HCEC 1CT (cell line): ENCODE measurements at places on chromosomes 11 and 22.

GRCh38 chr11:64196626-64197025, 9.9 kb upstream of the FERMT3 start:
- no peak for DNase-seq

DNA sequence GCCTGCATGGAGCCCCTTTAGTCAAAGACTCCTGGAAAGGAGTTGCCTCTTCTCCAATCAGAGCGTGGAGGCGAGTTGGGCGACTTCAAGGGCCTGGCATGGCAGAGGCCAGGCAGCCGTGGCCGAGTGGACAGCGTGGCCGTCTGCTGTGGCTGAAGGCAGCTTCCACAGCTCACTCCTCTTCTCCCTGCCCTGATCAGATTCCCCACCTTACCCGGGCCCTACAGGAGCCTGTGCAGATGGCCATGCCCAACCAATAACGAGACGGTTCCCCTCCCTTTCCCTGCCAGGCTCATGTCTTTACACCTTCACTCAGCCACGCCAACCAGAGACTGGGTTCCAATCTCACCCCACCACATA, 20.0 kb upstream of the SLC22A12 start:
- no peak for DNase-seq

DNA sequence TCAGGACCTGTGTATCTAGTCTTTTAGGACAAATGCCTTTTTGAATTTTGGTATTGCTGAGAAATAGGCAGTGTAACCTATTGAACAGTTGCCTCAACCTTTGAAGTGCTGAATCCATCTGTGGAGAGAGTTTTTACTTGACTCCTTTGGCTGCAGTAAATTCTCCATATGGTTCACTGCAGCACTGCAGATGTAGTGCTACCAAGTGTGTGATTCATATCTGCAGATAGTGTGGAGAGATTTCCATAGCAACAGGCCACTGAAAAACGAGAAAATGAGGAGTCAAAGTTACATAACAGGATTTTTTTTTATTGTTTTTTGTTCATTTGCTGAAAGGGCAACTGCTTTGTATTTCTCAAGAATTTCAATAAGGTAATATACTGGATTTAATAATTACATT, 356.1 kb downstream of the RAB38 start:
- DNase-seq: no peak

- no peak for DNase-seq
Measured at GRCh38 chr11:2265396-2265795, 5.0 kb downstream of the ASCL2 start.

DNA sequence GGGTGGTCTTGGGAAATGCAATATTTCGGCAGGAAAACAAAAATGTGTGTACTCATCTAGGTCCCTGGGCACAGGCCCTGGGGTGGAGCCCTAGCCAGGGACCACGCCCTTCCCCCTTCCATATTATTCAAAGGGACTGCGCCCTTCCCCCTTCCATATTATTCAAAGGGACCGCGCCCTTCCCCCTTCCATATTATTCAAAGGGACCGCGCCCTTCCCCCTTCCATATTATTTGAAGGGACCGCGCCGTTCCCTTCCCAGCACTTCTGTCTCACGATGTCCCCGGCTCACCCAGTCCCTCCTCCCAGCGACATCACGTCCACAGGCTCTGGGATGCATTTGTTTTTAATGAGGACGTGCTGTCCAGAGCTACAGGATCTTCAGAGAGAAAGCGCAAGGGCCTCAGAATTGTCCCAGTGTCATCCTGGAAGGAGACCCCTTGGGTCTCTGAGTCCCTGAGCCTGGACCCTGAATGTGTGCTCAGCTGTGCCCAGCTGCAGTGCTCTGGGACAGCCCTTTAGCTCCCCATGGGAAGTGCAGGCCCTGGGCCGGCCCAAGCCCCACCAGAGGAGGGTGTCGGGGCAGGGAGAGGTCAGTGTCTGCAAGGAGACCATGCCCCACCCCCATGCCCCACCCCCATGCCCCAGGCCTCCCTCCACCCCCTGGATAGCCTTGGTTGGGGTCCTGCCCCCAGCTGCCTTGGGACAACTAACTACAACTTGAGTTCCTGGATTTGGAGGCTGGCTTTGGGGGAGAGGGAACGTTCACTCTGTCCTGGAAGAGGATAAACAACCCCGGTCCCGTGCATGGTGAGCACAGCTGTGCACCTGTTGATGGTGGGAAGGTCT, 810.0 kb downstream of the BRD1 start:
- DNase-seq: no peak

DNA sequence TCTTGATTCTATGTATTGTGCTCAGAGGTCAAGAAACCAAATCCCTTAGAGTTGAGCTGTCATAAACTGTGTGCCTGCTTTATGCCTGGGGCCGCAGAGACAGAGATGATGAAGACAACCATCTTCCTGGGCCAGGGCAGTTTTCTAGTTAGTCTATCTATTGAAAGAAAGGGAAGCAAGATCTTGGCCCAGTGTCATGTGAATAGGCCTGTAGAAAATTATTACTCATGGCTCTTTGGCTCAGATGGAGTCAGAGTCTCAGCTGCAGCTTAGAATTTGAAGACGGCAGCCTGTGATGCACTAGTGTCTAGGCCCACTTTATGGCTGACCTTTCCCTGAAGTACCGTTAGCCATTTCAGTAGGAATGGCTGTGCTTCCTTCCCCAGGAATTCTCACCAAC, 112.0 kb downstream of the DBX1 start:
- DNase-seq: no peak

GRCh38 chr11:78015878-78016277, 7.2 kb downstream of the KCTD14 start:
- DNase-seq: no peak

GRCh38 chr11:16799890-16800289, 61.4 kb downstream of the C11orf58 start:
- DNase-seq: no peak

DNA sequence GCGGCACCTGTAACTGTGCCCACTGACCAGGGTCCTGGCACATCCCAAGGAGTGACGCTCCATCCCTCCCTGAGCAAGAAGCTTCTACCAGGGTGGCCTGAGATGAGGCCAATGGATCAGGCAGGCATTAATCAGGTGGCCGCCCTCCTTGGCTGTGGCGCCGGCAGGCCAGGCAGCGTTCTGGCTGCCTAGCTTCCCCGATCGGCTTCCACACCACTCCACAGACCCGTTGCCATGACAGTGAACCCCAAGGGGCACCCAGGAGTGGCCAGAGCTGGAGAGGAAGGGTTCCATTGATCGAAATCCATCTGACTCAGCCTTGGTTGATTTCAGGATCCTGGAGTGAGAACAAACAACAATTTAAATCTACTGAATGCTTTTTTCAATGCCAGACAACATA, 20.5 kb downstream of the LRRC55 start:
- DNase-seq: no peak

GRCh38 chr11:122731500-122731913, 76.0 kb downstream of the UBASH3B start:
- peak; percentile 65 for DNase-seq

DNA sequence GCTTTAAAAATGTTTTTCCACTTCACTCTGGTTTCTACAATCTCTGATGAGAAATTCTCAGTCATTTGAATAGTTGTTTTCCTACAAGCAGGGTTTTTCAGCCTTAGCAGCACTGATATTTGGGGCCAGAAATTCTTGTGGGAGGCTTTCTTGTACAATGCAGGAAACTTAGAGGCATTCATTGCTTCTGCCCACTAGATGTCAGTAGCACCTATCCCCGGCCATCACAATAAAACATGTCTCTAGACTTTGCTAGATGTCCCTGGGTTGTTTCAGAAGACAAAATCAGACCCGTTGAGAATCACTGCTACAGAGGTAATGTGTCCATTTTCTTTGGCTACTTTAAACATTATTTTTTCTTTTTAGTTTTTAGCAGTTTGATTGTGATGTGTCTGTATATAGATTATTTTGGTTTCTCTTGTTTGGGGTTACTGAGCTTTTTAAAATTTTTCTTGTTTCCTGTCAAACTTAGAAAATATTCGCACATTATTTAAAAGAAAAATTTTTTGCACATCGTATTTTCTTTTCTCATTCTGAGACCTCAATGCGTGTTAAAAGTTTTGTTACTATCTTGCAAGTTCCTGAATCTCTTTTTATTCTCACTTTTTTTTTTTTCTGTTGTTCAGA, 60.8 kb upstream of the CCDC179 start:
- peak; percentile 66 for DNase-seq

GRCh38 chr11:126006068-126006467, 56.6 kb downstream of the CDON start:
- no peak for DNase-seq

DNA sequence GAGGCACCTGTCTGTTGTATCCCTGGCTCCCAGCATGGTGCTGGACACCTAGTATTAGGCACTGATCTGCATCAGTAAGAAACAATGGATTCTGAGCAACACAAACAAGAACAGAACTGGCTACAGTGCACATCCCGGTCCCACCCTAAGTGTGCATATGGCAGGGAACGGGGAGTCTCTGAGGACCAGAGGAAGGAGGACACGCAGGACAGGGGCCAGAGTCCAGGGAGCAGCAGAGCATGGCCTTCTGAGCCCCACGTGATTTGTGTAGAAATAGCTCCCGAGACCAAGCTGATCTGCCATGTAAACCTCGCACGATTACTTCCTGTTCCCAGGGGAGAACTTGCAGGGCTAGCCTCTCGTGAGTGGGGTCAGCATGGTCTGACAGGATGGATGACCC, 12.7 kb upstream of the SNX32 start:
- DNase-seq: no peak

- no peak for DNase-seq
Measured at GRCh38 chr11:10274726-10275125, 19.3 kb downstream of the SBF2 start.

DNA sequence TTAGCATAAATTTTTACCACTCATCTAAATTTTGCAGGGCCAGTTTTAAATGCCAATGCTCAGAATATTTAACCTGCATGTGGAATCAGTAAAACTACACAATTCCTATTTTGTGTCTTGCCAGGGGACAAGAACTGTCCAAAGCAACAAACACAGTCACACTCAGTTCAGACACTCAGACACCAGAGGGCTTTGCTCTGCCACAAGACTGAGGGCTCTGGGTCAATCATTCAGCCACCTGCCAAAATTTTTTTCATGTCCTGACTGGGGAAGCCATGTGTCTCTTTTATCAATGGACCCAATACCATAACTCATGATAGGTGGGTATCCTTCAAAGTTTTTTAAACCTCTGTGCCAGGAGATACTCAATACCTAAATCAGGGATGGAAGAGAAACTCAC, 304.0 kb upstream of the ANO3 start:
- no peak for DNase-seq

DNA sequence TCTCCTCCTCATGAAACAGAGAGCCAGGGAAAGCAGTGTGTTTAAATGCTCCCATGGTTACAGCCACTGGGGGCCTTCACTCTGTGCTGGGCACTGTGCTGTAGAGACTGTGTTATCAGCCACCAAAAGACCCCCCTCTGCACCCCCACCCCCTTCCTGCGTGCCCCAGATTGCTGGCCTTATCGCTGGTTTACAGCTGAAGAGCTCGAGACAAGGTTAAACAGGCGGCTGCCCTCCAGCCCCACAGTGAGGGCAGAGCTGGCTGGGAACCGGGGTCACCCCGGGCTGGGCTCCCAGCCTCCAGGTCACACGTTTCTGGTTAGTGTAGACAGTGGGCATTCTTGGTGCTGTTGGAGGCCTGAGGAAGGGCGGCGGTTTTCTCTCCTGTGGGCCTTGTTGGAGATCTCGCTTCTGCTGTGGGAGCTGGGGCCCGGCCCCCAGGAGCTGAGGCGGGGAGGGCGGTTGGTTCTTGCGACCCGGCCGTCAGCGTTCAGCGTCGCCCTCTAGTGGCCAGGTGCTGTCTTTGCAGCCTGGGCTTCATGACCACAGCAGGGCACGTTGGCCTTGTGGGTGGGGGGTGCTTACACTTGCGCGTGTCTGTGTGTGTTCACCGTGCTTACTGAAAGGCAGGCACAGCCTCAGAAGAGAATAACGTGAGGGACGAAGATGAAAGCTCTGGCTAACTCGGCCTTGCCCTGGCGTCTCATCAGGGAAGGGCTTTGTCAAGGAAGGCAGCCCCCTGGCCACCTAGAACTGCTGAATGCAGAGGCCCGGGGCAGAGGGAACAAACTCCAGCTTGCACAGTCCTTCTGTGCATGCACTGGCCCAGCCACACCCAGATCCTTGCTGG, 40.8 kb downstream of the TBC1D22A start:
- DNase-seq: no peak

- DNase-seq: no peak
Measured at GRCh38 chr11:33895752-33896137, 3.9 kb upstream of the LMO2 start.

GRCh38 chr11:119157063-119157462, 8.2 kb downstream of the ABCG4 start:
- no peak for DNase-seq

- no peak for DNase-seq
Measured at GRCh38 chr11:95145430-95146060, 55.9 kb downstream of the ENDOD1 start.

- no peak for DNase-seq
Measured at GRCh38 chr11:65894034-65894591, 3.6 kb downstream of the CCDC85B start.

DNA sequence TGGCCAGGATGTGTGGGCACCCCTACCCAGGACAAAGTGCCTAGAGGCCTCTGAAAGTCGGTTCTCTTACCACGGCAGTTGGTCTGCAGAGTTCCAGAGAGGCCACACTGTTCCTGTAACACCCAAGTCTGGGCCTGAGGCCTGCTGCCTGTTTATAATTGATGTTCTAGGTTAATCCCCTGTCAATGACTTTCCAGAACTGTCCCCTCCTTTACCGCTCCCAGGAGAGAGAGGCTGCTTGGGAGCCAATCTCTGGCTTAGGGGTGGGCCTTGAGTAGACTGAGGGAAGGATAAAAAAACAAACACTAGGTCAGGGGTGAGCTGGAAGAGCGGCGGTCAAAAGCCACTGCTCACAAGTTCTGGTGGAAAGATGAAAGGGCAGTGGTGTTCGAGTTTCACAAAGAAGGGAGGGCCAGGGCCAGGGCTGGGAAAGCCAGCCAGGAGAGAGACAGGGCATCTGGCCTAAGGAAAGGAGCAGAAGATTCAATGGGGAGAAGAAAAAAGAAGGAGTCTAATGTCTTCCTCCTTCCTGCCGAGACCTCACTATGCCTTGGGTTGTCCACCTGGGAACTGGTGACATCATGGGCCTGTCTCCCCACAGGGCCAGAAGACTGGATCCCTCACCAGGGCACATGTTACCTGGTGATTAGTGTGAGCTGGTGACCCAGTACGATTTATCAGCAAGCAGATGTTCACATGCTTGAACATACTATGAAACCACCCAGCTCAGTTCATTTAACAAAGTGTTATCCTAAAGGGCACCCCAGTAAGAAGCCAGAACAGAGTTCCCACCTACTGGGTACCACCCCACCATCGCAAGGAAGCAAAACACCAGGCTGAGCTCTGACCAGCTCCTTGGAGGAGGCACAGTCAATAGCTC, 50.2 kb downstream of the PC start:
- no peak for DNase-seq
